ENCODE measurements at places on chromosomes 7 and 10.

- DNase-seq: no peak
Observed at GRCh38 chr7:28498636-28499035, 86.3 kb downstream of the CREB5 start.

- DNase-seq: no peak
Observed at GRCh38 chr7:27364344-27364758, 121.7 kb downstream of the EVX1 start.

GRCh38 chr7:93013446-93014061 lies 104.2 kb downstream of the SAMD9 start:
- no peak for DNase-seq

DNA sequence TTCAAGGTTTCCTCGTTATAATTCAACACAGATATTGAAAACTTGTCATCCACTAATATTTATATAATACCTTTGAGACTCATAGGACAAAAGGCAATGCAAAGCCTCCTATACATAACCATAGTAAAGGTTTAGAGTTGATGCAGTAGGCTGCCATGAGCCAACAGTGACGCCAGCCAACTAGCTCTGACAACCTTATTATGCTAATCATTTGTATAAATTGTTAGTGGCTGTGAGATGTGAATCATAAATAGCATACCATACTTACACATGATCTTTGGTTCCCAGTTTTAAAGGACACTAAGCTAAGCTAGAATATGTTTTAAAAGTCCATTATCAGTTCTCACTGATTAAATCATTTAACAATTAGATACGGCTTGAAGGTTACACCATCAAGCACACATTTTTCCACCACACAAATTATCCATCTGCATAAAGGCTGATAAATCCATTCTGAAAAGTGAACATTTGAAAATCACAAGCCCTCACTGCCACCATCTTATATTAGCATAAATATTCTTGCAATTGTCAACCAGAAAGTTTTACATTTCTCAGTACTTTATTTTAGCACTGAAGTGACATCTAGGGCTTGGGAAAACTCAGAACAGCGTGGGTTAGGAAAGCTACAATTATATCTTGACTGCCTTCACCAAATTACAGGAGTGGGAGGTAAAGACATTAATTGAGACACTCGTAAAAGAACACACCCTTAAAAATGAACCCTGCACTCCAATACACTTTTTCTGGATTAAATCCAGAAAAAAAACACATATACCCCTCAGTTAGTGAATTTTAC lies 30.7 kb downstream of the COA1 start:
- DNase-seq: no peak

DNA sequence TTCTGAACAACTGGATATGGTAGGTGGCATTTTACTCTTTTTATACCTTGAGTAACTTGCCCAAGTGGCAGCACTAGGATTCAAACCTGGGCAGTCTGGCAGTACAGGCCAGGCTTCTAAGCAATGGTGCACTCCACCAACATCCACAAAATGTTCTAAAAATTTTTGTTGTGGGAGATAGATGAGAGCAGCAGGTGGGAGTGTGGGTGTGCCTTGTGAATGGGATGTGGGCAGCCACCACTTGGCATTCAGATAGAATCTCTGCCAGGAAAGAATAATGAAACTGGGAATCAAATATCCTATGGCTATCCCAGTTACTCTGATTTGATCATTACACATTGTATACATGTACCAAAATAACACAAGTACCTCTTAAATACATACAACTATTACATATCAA lies 810.7 kb downstream of the MAGI2 start:
- DNase-seq: no peak

GRCh38 chr7:108561047-108561619 lies 8.4 kb downstream of the THAP5 start:
- no peak for DNase-seq

Data from GM18507 (cell line).